NCI-H460 (cell line): ENCODE measurements at places on chromosomes 4 and X. TPM values are rescaled to one million over a fixed set of nuclear protein-coding genes. Genes with fewer than 3 reads are reported as not detected.

BEND2 gene
- total RNA-seq: not detected in 2 replicates

SPACA5 gene
- total RNA-seq: not detected in 2 replicates

CENPE gene
- 22.4 and 26.3 TPM in 2 replicates for total RNA-seq

TMEM144 gene
- 229 and 236 TPM in 2 replicates for total RNA-seq

AWAT2 gene
- not detected in 2 replicates for total RNA-seq

CNGA1 gene
- 0.25 and 0.43 TPM in 2 replicates for total RNA-seq

PNMA5 gene
- not detected in 2 replicates for total RNA-seq

LRRC66 gene
- 0.12 and 0.15 TPM in 2 replicates for total RNA-seq

TLR3 gene
- 1.9 and 3.3 TPM in 2 replicates for total RNA-seq

SAGE1 gene
- not detected in 2 replicates for total RNA-seq

ARSD gene
- 15.5 and 17.9 TPM in 2 replicates for total RNA-seq

IL2 gene
- total RNA-seq: not detected in 2 replicates

HSFX1 gene
- total RNA-seq: 0.20 TPM in 1 of 2 replicates, not detected in the other

KCNE5 gene
- total RNA-seq: 0.32 TPM in 2 replicates

GAGE12J gene
- total RNA-seq: not detected in 2 replicates

GSX2 gene
- total RNA-seq: not detected in 2 replicates

CT45A10 gene
- not detected in 2 replicates for total RNA-seq

NEIL3 gene
- total RNA-seq: 43.6 and 44.3 TPM in 2 replicates

ARHGEF6 gene
- total RNA-seq: 2.7 and 3.4 TPM in 2 replicates

PAGE2B gene
- total RNA-seq: not detected in 2 replicates

FAM47A gene
- not detected in 2 replicates for total RNA-seq

CCNB3 gene
- 0.54 and 0.63 TPM in 2 replicates for total RNA-seq

HMGN5 gene
- total RNA-seq: 5.1 and 9.5 TPM in 2 replicates

PRRG1 gene
- 18.9 and 23.1 TPM in 2 replicates for total RNA-seq

TEX13B gene
- total RNA-seq: not detected in 2 replicates

SLIT2 gene
- total RNA-seq: not detected in 2 replicates

LRP2BP gene
- 0.27 and 0.38 TPM in 2 replicates for total RNA-seq

CRLF2 gene
- total RNA-seq: 4.7 and 5.7 TPM in 2 replicates

NUP54 gene
- 31.7 and 37.3 TPM in 2 replicates for total RNA-seq

- no peak for DNase-seq
Observed at GRCh38 chr4:87116231-87116630, 104.2 kb downstream of the KLHL8 start.

DNA sequence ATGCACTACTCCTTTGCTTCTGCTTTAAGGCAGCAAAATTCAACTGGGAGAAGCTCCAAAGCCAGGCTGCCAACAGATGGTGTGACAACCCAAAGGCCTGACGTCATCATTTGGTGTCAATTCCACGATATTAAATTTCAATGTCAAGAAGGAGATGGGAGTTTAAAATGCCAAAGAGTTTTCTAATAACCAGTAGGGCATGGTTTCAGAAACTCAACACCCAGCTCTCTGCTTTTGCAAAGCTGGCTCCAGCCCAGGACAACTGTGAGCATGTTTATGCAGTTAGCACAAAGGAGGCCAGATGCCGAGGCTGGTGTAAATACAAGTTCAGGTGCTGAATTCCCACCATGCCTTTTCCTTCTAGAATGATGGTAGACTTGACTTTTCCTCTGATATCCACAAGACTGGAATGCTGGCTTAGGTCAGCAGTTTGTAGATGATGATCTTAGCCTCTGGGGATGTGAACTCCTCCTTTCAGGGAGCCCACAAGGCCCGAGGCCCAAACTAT lies 67.3 kb downstream of the AFAP1 start:
- DNase-seq: peak; percentile 8

GRCh38 chr4:59200992-59201391 lies 1999.1 kb upstream of the ADGRL3 start:
- DNase-seq: peak; percentile 7

- no peak for DNase-seq
Observed at GRCh38 chrX:150542846-150543229, 25.6 kb upstream of the MTM1 start.

- DNase-seq: no peak
Observed at GRCh38 chr4:173159791-173160190, 8.8 kb upstream of the GALNT7 start.

DNA sequence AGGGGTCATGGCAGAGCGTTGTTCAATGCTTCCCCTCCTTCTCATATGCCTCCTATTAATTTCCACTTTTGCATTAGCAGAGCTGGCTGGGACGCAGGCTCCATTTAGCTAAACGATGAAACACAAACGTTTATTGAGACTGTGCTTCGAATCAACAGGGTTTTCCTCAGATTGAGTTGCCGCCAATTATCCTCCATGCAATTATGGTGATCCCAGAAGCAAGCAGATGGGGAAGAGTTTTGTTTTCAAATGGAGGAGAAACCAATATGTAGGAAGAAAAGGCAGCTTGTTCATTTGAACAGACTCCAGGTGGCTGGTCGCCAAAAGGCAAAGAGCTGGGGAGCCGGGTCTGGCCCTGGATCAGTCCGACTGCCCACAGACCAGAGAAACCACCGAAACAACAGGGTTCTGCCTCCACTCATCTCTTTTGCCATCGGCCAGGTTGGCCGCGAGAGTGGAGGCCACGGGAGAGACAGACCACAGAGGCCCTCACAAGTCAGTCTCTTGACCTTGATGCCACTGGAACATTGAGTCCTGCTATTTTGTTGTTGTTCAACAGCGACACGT lies 184.8 kb downstream of the GBA3 start:
- no peak for DNase-seq

- no peak for DNase-seq
Observed at GRCh38 chr4:42910459-42910858, 17.9 kb downstream of the GRXCR1 start.

GRCh38 chrX:126137899-126138298 lies 28.2 kb downstream of the DCAF12L2 start:
- no peak for DNase-seq

- no peak for DNase-seq
Observed at GRCh38 chr4:56211202-56211601, 176.1 kb downstream of the AASDH start.

DNA sequence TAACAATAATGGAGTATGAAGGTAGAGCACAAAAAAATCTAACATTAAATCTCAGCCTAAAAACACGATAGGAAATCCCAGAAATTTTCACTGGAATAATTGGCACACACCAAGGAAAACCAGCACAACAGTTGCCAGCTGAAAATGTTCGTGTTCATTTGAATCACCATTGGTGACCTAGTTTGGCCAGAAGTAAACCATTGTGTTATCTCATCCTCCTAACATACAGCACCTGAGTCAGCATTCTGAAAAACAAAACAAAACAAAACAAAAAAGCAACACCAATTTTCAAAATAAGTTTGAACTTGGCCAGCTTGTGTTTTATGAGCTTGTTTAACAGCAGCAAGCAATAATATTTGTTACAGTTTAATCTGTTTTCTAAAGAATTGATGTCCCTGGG lies 41.1 kb downstream of the UCHL1 start:
- DNase-seq: no peak

DNA sequence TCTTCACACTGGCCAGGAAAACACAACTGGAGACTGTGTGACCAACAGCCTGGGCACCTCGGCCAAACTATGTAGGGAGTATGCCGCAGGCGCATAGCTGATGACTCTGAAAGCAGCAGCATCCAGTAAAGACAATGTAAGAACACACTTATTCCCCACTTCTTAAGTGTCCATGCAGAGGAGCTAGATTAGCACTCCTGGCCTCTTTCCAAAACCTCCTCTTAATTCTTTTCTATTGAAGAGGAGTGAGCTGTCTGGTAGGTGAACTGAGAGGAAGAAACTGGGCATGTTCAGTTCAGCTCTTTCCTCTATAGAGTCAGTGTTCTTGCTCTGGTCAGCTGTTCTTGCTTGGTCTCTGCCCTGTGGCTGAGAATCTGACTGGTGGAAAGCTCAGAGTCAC lies 21.1 kb downstream of the NMU start:
- DNase-seq: no peak

GRCh38 chrX:148784856-148785255 lies 284.4 kb downstream of the AFF2 start:
- DNase-seq: no peak

DNA sequence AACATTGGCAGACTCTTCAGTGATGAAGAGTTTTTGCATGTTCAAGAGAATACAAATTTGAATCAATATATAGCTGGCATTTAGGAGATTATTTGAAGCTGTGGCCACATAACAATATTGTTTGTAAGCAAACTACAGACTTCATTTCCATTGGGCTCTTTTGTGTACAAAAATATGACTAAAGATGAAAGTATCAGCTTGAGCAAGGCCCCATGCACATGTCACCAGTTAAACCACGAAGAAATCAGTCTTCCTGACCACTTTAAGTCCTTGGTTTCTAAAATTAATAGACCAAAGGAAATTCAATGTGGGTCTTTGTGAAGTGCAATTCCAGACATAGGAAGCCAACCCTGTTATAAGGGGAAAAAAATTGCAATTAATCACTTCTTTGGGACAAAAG lies 1664.6 kb upstream of the ADGRL3 start:
- no peak for DNase-seq

DNA sequence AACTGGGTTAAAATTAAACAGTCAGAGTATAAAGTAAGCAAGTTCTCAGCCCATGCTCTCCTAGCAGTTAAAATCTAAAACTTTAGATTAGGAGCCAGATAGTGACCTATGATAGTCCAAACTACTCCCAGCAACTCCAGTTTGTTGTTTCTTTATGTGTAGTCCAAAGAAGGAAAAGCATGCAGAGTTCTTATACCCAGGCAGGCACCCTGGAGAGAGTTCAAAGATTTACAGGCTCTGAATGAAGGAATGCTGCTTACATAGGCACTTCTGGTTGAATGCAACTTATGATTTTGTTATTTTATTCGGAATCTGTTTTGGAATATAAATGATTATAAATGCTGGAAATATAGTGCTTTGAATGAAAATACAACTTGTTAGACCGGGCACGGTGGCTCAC lies 67.2 kb downstream of the GPAT3 start:
- no peak for DNase-seq

- DNase-seq: no peak
Observed at GRCh38 chr4:26574563-26574962, 9.3 kb upstream of the TBC1D19 start.

- no peak for DNase-seq
Observed at GRCh38 chrX:100926453-100926852, 2.3 kb downstream of the XKRX start.

GRCh38 chr4:41873380-41874295 lies 61.6 kb upstream of the TMEM33 start:
- DNase-seq: no peak

GRCh38 chr4:76809594-76810305 lies 88.2 kb downstream of the SOWAHB start:
- DNase-seq: no peak

DNA sequence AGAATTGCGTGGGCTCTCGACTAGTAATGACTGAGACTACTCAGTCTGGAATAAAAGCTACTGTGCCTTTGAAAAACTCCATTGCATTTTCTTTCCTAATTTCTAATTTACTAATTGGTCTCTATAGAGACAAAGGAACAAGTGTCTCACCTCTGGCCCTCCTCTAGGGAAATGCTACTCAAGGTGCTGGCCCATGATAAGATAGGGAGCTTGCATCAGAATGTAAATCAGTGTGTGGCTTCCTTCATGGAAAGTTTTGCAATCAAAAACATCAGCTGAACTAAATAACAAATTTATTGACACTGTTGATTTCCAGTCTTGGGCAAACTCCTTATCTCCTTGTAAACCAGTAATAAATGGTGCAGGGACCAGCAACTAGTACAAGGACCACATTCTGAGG lies 81.8 kb downstream of the SRPX start:
- no peak for DNase-seq

DNA sequence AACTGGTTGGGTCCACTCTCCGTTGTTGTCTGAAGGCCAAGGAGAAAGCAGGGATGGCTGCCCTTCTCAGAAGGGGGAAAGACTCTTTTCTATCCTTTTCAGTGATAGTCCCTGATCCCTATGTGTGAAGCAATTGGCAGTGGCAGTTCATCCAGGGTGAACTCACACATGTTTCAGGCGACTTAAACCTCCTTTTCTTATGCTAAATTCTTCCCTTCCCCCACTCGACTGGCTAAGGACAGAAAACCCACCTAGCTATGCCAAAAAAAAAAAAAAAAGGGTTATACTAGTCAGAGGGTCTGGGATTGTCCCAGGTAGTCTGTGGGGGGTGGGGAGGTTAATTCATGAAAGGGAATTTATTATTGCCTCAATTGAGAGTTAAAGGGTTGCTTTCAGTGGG lies 12.2 kb upstream of the ZNF280C start:
- no peak for DNase-seq

GRCh38 chr4:174928174-174928573 lies 10.0 kb downstream of the ADAM29 start:
- no peak for DNase-seq

- DNase-seq: no peak
Observed at GRCh38 chrX:56795309-56795868, 66.3 kb downstream of the NBDY start.

- no peak for DNase-seq
Observed at GRCh38 chr4:102783006-102783405, 22.2 kb upstream of the MANBA start.

- no peak for DNase-seq
Observed at GRCh38 chr4:86961116-86961515, 26.3 kb downstream of the AFF1 start.

DNA sequence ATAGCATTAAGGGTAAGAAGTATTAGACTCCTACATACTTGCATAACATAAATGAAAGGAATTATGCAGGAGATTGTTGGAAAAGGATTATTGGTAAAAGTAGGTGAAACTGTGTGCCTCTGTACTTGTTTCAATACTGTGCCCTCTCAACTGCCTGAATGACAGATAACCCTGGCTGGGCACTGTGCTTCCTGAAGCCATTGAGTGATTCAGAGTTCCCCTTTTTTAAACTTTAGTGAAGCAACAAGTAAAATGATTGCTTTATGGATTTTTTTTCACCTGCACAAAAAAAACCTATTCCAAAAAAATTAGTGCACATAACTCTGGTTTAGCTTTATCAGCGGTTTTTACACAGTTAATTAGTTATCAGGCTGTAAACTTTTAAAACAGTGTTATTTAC lies 204.8 kb downstream of the TRAM1L1 start:
- no peak for DNase-seq

DNA sequence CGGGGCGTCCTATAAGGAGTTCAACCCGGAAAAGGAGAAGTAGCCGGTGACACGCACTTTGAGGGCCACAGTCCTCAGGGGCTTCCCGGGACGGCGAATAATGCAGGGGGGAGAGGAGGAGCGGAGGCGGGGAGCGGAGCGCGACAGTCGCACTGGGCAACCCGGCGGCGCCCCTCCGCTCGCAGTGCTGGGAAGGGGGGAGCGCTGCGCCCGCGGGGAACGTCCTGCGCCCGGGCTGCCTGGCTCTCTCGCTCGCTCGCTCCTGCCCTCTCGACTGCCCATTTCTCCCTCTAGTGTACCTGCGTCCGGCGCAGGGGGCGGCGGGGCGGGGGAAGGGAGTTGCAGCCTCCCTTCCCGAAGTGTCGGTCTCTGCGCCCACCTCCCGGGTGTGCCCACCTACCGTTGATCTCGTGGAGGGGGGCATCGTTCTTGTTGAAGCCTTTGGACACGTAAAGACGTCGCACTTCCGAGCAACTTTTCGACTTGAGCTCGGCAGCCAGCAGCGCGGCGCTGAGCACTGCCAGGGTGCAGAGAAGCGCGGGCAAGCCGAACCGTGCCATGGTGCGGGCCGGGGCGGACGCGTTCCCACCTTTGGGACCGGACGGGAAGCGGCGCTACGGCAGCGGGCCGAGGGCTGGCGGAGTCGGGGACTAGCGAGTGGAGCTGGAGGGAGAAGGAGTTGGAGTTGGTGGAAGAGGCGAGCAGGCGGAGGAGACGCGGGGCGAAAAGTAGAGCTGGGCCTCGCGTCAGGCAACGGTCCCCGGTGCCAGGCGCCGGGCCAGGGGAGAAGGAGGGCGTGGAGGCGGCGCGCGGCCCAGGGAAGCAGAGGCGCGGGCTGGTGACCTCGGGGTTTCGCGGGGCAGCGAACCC lies 648 bp downstream of the GPC4 start:
- DNase-seq: no peak
